T-helper 2 cell (primary cell): ENCODE measurements at places on chromosomes 7 and 10.

- no peak for DNase-seq
Measured at GRCh38 chr7:108613949-108614381, 44.3 kb downstream of the DNAJB9 start.

GRCh38 chr7:509426-510130 is 10.1 kb downstream of the PDGFA start:
- no peak for DNase-seq

GRCh38 chr7:105269397-105269796 is 119.3 kb downstream of the SRPK2 start:
- no peak for DNase-seq

DNA sequence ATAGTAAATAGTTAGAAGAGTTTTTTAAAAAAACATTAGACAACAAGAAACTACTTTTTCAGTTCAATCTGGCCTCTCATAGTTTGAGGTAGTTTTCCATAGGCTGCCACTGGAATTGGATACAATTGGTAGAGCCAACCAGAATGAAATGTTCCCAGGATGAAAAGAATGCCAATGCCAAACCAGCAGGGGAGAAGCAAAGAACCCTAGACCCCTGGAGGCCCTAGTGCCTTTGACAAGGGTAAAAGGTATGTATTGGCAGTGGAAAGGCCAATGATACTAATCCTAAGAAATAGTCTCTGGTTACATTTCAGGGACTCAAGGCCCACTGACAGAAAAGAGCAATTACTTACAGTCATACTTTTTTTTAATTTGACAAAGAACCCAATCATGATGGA is 77.4 kb upstream of the SEM1 start:
- no peak for DNase-seq

- no peak for DNase-seq
Measured at GRCh38 chr7:12518920-12519681, 51.4 kb upstream of the SCIN start.

- DNase-seq, result no peak
Measured at GRCh38 chr7:47271749-47272148, 310.2 kb downstream of the TNS3 start.

DNA sequence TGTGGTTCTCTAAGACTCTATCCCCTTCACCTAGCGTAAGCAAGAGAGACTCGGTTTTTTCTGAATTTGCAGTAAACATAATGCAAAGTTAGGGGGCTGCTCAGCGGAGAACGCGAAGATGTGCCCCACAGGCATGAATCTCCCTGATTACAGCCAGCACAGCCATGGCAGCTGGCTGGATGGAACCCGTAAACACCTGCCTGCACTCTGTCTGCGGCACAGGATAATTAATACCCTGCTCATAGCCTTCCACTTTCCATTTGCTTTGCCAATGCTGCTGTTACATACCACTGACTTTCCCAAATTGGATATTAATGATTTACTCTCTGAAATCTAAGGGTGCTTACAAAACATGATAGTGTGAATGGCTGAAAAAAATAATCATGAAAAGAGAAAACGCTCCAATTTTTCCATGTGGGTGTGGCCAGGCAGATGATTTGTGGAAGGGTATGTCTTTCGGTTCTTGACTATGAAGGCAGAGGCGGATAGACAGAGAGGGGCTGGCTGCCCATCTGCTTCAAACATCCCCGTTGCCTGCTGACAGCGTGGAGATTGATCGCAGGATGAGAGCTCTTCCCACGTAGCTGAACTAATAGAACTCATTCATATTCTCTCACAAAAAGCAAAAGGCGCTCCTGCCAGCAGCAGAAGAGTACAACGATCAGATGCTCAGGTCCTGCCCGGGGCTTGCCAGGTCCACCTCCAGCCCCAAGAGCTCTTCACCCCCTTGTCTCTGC is 193.2 kb upstream of the GHITM start:
- no peak for DNase-seq

DNA sequence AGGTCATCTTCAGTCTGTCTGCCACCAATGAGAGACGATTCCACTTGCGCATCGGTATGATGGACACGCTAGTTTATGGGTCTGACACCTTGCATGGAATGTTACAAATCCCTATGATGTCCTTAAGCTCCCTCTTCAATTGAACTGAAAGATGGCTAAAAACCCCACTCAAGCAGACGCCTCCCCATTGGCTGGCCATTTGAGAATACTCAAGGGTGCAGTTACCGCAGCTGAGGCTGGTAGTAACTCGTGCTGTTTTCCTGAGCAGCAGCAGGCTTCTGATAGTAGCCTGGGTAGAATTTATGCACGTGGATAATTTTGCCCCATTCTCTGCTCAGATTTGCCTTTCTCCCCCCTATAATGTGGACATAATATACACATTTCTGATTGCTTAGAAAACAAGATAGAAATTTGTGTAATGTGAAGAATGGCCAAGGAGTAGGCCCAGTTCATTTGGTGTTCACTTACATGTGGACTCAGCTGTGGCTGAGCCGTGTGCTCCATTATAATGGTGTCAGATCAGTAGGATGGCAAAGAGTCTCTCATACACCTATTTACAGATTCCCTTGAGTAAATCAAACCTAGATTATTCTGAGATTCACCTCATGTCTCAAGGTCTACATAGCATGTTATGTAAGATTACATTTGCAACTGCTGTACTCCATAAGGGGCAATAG is 142.8 kb downstream of the HIBADH start:
- DNase-seq, result no peak

- no peak for DNase-seq
Measured at GRCh38 chr10:114403541-114404161, 651 bp downstream of the AFAP1L2 start.

GRCh38 chr7:138738551-138739335 is 37.6 kb upstream of the SVOPL start:
- DNase-seq, result peak; percentile 51

GRCh38 chr7:157669768-157670351 is 333.1 kb downstream of the DNAJB6 start:
- no peak for DNase-seq

DNA sequence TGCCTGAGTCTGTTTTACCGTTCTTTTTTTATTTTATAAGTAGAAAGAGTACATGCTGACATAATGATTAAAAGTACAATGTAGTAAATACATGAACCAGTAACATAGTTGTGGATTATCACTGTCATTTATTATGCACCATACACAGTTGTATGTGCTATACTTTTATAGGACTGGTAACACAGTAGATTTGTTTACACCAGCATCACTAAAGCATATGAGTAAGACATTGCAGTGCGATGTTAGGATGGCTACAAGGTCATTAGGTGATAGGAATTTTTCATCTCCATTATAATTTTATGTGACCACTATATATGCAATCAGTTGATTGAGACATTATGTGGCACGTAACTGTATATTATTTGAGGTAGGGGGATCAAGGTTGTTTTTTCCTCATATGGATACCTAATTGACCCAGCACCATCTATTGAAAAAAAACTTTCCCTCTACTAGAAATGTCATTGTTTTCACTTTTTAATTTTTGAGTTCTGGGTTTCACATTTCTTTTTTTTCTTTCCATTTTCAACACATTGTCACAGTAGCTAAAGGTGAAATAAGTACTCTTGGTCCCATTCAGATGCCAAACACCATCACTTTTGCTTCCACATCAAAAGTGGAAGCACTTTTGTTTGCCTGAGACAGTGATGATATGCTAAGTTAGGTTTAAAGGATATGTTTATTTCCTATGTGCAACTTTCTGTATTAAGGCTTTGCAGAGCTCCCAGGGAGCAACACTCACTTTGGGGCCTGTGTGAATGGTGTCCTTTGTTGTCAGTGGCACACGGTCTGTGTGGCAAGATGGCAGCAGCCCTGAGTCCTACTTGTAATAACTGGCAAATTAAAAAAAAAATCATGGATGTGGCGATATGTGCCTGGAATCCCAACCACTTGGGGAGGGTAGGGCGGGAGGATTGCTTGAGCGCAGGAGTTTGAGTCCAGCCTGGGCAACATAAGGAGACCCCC is 17.1 kb downstream of the UBE2D1 start:
- DNase-seq, result no peak

- no peak for DNase-seq
Measured at GRCh38 chr7:94418851-94419250, 24.2 kb downstream of the COL1A2 start.

- DNase-seq, result no peak
Measured at GRCh38 chr7:31958226-31958625, 112.0 kb downstream of the PDE1C start.

- DNase-seq, result no peak
Measured at GRCh38 chr7:620056-620455, 100.4 kb upstream of the PDGFA start.

DNA sequence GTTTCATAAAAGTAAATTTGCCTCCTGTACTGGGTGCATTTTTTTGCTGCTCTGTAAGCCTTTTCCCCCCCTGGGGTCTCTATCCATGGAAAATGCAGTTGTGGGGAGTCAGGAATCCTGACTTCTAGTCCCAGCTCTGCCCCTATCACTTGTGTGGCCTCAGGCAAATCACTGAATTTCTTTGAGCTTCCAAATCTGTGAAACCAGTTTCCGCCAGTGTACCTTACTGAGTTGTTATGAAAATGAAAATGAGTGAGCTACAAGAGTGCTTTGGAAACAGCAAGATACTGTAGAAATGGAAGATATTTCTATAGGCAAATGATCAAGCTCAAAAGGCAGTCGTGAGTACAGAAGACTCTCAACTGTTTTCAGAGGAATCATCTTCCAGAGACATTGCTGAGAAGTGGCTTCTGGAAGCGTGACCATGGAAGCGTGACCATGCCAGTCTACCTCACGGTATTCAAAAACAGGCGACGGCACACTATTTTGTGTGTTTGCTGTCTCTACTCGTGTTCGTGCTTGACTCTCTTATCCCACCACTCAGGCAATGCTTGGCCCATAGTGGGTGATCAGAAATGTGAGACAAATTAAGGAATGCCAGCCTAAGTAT is 107.4 kb downstream of the ATXN7L1 start:
- DNase-seq, result no peak

DNA sequence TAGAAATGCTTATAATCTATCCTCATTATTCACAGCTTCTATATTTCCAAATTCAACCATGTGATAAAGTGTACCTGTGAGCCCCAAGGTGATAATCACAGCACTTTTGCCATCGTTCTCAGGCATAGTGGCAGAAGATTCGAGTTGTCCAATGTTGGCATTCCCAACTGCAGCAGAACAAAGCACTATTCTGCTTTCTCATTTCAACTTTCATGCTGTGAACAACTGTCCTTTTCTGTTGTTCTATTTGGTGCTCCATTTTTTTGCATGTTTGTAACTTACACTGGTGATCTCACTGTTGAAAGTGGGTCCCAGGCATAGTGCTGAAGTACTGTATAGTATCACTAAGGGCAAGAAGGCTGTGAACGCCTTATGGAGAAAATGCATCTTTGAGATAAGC is 438.2 kb downstream of the PAXIP1 start:
- no peak for DNase-seq

DNA sequence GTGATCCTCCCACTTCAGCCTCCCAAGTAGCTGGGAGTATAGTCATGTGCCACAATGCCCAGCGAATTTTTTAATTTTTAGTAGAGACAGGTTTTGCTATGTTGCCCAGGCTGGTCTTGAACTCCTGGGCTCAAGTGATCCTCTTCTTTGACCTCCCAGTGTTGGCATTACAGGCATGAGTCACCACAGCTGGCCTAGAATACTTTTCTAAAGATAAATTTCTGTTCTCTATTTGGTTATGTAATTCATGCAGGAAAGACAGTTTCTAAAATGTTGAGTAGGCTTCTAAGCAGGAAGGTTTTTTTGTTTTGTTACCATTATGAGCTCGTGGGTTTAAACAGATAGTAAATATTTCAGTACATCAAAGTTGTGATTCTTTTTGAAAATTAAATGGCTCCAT is 5.0 kb downstream of the RBAK start:
- no peak for DNase-seq

- DNase-seq, result no peak
Measured at GRCh38 chr10:88243836-88244730, 339.0 kb downstream of the RNLS start.

- no peak for DNase-seq
Measured at GRCh38 chr7:105805447-105806019, 70.9 kb downstream of the ATXN7L1 start.

DNA sequence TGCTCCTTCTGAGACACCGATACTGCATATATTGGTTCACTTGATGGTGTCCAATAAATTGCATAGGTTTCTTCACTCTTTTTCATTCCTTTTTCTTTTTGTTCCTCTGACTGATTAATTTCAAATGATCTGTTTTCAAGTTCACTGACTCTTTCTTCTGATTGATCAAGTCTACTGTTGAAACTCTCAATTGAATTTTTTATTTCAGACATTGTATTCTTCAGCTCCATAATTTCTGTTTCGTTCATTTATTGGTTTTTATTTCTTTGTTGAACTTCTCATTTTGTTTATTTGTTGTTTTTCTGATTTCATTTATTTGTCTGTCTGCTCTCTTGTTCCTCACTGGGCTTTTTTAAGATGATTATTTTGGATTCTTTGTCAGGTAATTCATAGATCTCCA is 13.6 kb downstream of the CASP7 start:
- DNase-seq, result no peak

DNA sequence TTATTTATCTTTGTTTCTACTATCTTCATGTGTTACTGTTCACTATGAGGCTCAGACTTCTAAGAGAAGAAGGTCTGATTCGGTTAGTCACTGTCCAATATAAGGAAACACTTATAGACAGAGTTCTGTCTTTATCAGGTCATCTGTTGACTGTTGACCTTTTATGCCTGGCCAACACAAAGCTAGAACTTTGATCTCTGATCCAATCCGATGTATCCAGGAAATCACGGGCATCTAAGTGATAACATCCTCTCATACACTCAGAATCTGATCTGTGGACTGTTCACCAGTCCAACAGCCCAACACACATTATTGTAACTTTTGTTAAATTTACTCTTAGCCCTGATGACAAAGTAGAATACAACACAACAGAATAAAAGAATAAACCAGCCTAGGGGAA is 114.6 kb downstream of the SRI start:
- DNase-seq, result no peak

- DNase-seq, result no peak
Measured at GRCh38 chr10:12252882-12253546, 57.0 kb downstream of the CDC123 start.

- DNase-seq, result no peak
Measured at GRCh38 chr7:120684463-120684862, 173.5 kb downstream of the TSPAN12 start.

- DNase-seq, result no peak
Measured at GRCh38 chr7:48355346-48355745, 184.1 kb downstream of the ABCA13 start.

DNA sequence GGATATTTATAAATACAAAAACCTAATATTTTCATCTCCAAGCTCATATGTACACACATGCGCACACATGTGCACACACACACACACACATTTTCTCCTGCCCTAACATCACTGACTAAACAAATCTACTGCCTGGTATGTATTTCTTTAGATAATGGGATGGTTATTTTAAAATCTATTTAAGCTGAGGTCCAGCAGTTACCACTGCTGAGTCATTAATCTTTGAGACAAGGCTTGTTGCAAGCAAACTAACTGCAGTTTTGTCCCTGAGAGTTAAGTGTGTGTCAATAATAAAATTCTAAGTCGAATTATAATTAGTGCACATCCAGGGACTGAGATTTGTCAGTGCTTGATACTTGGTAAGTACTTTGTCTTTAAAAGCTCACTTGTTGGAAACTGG is 135.1 kb downstream of the VPS50 start:
- DNase-seq, result no peak
